ENCODE measurements at places on chromosomes 6 and 20. TPM values are rescaled to one million over a fixed set of nuclear protein-coding genes. Genes with fewer than 3 reads are reported as not detected.

Gene RIPOR3
- not detected for total RNA-seq

Gene DLL1
- total RNA-seq, result 3.2 TPM

Gene GGTLC1
- total RNA-seq, result not detected

Gene RWDD1
- total RNA-seq, result 47.8 TPM

Gene THEMIS
- 7.0 TPM for total RNA-seq

Gene DXO
- total RNA-seq, result 12.5 TPM

DNA sequence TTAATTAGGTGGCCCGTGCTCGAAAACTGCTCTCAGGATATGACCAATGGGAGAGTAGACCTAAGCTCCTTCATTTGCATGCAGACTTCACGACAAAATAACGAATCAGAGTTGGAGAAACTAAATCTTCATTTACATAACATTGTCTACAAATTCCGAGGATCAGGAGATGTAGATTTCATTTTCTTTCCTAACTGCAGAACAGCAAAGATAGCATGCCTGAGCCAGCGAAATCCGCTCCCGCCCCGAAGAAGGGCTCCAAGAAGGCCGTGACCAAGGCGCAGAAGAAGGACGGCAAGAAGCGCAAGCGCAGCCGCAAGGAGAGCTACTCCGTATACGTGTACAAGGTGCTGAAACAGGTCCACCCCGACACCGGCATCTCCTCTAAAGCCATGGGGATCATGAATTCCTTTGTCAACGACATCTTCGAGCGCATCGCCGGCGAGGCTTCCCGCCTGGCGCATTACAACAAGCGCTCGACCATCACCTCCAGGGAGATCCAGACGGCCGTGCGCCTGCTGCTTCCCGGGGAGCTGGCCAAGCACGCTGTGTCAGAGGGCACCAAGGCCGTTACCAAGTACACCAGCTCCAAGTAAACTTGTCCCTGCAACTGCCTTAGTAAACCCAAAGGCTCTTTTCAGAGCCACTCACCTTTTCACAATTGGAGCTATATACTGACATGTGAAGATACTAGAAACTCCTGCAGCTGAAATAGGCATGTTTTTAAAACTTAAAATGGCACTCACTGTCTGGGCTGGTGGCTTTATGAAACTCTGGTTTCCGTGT lies 96.5 kb downstream of the HFE start:
- peak; percentile 73 for DNase-seq

GRCh38 chr20:6683021-6683977 lies 84.2 kb upstream of the BMP2 start:
- DNase-seq, result no peak

DNA sequence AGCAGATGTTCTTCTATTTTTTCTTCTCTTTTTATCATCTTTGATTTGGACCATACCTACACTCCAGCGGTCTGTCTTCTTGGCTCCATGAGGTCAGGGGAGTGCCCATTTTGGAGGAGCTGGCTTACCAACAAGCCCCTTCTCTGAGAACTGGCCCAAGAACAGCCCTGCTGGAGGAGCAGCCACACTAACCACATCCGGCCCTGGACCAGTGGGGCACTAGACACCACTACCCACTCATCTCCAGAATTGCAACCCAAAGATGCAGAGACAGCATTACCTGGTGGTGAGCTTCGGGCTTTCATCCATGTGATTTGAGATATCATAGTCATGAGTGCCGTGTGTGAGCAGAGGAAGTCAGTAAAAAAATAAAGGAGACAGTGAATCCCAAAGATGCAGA lies 599.4 kb upstream of the CDH4 start:
- DNase-seq, result no peak

DNA sequence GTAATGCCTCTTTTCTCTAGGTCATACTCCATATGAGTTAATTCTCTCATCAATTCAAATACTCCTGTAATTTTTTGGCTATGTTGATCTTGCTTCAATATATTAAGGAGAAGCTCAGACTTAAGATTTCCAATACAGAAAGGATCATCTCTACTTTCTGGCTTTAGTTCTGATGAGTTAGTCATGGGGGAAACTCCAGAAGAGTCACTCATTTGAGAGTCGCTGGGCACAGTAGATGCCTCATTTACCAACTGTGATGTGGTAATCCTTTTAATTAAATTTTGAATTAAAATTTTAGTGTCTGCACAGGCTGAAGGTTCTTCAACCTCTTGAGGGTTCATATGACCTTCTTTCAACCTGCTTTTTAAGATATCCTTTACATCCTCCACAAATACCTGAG lies 38.5 kb downstream of the DST start:
- peak; percentile 25 for DNase-seq

GRCh38 chr20:10735195-10735949 lies 61.6 kb upstream of the JAG1 start:
- no peak for DNase-seq

DNA sequence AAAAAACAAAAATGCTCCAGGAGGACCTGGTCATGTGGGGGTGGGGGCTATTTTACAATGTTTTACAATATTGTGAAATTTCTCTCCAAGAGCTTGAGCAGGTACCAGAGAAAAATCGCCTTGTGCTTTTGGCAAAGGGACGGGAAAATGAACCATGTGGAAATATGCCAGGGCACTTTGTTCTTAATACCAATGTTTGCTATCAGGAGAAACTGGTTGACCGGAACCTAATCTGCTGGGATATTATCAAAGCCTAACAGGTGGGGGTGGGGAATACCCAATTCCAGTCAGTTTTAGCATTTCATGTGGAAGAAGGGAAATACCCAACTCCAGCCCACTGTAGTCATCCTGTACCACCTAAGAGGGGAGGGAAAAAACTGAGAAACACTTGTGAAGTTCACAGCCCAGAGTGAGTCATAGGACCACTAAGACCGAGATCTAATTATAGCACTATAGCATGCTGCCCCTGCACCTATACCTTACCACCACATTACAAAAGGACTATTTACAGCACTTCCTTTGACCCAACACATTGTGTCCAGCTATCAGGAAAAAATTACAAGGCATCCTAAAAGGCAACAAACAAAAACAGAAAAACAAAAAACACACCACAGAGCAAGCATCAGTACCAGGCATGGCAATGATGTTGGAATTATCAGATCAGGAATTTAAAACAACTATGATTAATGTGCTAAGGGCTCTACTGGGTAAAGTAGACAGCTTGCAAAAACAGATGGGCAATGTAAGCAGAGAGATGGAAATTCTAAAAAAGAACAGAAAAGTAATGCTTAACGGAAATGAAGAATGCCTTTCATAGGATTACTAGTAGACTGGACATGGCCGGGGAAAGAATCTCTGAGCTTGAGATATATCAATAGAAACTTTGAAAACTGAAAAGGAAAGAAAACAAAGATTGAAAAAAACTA lies 84.1 kb upstream of the POPDC3 start:
- DNase-seq, result no peak

- no peak for DNase-seq
Observed at GRCh38 chr20:44858606-44859360, 26.7 kb upstream of the YWHAB start.

- DNase-seq, result no peak
Observed at GRCh38 chr6:119921491-119922010, 572.0 kb upstream of the MAN1A1 start.

GRCh38 chr20:62054451-62054953 lies 11.2 kb downstream of the TAF4 start:
- DNase-seq, result no peak

DNA sequence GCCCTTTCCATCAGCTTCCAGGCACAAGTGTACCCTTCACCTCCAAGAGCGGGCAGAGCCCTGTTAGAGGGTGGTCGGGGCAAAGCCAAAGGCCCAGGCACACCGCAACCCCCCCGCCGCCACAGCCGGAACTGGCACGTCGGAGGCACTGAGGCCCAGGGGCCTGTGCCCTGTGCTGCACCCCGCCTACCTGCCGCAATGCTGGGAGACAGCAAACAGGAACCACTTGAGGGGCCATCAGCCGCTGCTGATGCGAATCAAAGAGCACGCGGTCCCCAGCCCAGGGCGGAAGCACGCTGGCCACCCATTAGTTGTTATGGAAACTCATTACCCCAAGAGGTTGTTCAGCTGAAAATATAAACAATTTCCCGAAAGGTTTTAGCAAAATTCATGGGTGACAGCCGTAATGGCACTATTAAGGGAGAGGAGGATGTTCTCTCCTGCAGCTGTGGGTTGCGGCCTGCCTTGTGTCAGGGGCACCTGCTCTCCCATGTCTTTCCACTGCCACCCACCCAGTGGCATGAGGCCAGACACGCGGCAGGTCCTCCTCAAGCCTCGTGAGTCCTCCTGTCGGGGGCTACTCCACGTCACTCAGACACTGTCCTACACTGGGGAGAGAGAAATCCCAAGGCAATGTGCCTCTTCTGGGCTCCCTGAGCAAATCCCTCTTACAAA lies 65.3 kb downstream of the EDN3 start:
- no peak for DNase-seq

DNA sequence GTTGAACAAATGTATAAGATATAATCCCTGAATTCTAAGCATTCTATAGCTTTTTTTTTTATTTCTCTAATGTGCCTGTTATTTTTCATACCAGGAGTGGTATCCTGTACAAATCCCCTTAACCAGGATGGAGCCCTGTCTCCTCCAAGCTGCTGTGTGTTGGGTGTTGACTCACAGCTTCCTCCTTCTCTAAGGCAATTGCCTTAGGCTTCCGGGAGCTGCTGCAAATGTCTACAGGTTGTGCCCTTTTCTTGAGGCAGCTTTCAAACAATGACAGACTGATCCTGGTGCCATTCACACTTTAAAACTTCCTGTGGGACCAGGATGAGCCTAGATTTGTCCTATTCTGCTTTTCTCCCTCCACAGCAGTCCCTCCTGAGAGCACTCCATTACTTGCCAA lies 173.2 kb downstream of the BTBD3 start:
- no peak for DNase-seq

DNA sequence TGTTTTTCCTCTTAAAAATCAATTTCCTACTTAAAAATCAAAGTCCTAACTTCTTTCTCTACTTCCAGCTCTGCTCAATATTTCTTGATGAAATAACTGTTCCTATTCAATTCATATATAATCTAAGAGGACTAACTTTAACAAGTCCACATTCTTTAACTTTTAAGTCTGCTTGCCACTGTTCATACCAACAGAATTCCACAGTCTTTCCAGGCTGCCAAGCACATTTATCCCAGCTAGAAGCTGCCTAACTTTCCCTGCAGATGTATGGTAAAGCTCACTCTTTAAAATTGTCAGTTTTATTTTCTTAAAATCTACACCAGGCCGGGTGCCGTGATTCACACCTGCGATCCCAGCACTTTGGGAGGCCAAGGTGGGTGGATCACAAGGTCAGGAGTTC lies 11.5 kb downstream of the CALHM6 start:
- no peak for DNase-seq

- DNase-seq, result no peak
Observed at GRCh38 chr6:9126878-9127560, 691.7 kb upstream of the SLC35B3 start.

- DNase-seq, result no peak
Observed at GRCh38 chr6:133128191-133128590, 113.0 kb upstream of the EYA4 start.

DNA sequence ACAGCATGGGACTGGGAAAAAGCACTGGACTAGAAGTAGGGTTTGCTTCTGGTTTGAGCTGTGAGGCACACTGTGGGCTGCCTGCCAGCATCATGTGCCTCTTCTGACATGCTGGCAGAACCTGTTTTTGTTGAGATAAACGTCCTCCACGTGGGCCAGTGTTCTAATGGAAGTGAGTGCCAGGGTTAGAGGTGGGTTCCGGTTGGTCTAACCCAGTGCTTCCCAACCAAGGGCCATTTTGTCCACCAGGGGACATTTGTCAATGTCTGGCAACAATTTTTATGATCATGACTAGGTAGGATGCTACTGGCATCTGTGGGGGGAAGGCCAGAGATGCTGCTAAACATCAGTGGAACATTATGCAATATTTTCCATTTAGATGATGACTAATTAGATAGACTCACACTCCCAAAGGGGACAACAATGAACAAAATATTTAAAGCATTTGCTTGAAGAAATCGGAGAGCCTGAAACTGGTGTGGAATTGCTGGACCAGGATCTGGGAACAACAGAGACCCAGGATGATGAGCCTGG lies 7.8 kb upstream of the APMAP start:
- peak; percentile 11 for DNase-seq

Data from activated naive CD4-positive, alpha-beta T cell treated with anti-CD3 and anti-CD28 coated beads for 36 hours (primary cell).